Jurkat, Clone E6-1 (cell line): ENCODE measurements at places on chromosomes 2 and 18.

DNA sequence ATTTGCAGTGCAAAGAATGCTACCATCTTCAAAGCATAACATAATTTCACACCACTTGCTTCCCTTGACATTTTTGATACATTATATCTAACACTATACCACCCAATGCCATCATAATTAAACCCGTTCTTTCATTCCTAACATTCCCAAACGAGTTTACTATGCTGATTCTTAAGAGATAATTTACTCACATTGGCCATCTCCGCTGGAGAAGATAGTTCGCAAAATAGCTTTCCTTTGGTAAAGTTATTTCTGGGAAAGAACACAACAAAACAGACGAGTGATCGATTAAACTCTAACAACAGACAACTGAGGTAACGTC lies 716 bp downstream of the MMADHC start:
- DNase-seq, result no peak

DNA sequence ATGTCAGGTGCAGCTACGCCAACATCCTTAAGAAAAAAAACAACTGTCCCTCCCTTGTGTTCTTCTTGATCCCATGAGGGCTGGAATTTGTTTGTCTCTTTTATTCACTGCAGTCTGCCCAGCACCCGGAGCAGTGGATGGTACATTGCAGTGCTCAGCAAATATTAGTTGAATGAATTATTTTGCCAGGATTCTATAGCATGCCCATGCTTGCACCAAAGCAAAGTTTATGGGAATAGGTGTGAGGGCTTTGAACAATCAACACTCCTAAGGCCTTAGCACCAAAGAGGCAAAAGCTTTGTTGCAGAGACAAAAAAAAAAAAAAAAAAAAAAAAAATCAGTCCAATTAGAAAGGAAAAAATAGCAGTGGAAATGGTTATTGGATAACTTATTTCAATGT lies 28.7 kb upstream of the DCC start:
- DNase-seq, result no peak

DNA sequence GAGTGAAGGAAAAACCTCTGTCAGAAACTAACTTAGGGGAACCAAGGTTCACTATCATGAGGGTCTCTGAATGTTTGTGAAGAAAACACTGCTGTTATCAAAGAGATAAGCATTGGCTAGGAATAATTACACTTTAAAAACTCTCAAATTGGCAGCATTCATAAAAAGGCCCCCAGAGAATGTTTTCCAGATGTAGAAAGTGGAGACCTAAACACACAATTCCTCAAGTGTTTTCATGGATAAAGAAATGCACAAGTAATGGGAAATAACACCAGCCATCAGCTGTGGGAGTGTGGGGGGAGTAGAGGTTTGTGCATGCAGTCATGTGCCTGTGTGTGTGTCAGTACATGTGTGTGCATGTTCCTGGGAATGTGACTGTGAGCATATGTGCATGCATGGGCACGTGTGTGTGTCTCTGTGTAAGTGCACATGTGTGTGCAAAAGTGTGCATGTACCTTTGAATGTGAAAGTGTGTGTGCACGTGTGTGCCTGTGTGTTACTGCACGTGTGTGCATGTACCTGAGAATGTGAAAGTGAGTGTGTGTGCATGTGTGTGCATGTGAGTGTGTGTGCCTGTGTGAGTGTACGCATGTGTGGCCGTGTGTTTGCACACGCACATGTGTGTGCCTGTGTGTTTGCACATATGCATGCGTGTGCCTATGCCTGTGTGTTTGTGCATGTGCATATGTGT lies 854.3 kb upstream of the SALL3 start:
- no peak for DNase-seq

DNA sequence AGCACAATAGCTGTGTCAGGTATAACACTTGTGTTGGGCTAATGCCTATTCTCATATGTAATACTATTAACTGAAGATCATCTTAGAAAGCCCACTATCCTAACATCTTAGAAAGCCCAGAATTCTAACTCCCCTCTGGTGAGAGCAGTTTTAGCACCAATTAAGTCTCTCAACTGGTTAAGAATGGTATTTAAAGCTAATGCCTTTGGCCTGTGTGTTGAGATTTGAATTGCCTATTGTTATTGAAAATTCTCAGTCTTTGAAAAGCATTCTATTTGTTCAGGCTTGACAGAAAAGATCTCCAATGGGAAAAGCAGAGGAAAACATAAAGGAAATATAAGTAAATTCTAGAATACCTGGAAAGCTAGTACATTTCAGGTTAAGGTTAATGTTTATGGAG lies 352.5 kb downstream of the ARHGAP15 start:
- no peak for DNase-seq

DNA sequence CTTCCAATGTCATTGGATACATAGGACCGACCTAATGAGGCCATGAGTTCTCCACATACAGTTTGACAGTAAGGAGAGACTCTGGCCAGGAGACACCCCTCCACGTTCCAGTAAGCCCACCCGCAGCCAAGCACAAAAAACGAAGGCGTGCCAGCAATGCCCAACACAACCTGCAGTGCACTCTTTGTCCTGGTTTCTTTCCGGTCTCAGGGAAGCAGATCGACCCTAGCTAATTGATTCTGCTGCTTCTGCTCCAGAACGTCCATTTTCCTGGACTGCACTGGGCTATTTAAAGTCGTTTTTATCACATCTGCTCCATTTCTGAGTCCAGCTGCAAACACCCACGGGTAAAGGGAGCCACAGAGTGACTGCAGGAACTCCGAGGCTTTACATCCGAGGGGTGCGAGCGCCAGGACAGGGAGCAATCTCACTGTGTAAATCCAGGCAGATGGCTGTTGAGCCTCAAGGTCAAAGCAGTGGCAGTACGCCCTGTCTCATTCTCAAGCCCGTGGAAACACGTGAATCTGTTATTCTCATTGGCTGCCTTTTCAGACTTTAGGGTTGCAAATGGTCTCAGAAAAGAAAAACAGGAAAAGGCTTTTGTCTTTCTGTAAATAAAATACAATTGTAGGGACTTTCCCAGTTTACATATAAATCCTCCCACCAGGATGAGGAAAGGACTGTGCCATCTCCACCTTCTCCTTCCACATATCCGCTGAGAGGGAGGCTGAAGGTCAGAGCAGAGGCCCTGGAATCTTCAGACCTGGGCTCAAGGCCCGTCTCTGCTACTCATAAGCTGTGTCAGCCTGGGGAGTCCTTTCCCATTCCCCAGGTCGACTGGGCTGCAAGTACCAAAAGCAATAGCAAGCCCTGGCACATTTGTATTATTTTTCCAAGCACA lies 40.7 kb downstream of the TMEM163 start:
- DNase-seq, result no peak

DNA sequence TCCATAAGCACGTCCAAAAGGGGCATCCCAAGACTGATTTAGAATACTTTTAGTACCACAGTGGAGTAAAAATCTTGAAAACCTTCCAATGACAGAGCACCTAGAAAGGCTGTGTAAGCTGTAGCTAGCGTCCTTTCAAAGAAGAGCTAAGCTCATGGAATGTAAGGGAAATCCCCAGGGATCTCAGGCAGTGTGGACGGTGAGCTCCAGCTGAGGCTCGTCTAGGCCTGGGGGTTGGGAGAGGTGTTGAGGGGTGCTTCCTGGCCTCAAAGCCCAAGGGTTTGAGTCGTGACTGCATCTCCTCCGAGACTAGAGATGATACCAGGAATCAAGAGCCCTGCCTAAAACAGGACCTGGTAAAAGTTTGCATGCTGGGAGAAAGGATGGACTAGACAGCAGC lies 7.6 kb downstream of the CTIF start:
- DNase-seq, result no peak

DNA sequence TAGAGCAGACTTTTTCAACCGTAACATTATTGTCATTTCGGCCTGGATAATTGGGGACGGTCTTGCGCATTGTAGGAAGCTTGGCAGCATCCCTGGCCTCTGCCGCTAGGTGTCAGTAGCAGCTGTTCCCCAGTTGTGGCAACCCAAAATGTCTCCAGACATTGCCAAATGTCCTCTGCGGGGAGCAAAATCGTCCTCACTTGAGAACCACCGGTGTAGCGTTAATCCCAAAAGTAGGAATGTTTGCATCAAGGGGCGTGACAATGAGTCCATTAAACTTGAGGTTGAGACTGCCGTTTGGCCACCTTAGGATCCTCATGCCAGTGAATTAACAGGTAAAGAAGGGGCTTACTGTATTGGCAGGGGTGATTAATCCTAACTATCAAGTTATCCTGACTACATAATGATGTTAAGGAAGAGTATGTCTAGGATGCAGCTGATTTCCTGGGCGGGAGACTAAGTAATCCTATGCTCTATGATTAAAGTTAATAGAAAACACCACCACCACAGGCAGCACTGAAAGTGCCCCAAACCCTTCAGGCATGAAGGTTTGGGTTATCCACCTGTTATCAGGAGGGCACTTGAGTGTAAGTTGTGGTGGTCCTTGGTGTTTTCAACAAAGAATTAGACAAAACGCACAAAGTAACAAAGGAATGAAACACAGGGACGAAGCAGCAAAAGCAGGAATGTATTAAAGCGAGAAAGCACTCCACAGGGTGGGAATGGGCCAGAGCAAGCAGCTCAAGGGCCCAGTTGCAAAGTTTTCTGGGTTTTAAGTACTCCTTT lies 4.9 kb upstream of the ZC3H8 start:
- DNase-seq, result peak; percentile 79

DNA sequence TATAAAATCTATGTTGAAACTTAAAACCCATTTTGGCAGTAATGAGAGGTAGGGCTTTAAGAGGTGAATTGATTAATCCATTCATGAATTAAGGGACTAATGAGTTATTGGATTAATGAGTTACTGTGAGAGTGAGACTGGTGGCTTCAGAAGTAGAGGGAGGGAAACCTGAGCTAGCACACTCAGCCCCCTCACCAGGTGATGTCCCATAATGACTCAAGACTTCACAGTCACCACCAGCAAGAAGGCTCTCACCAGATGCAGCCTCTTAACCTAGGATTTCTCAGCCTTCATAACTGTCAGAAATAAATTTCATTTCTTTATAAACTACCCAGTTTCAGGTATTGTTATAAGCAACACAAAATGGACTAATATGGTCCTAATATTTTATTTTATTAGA lies 621.7 kb upstream of the ACVR2A start:
- DNase-seq, result no peak
